T-helper 1 cell (primary cell): ENCODE measurements at places on chromosomes 16 and 17.

DNA sequence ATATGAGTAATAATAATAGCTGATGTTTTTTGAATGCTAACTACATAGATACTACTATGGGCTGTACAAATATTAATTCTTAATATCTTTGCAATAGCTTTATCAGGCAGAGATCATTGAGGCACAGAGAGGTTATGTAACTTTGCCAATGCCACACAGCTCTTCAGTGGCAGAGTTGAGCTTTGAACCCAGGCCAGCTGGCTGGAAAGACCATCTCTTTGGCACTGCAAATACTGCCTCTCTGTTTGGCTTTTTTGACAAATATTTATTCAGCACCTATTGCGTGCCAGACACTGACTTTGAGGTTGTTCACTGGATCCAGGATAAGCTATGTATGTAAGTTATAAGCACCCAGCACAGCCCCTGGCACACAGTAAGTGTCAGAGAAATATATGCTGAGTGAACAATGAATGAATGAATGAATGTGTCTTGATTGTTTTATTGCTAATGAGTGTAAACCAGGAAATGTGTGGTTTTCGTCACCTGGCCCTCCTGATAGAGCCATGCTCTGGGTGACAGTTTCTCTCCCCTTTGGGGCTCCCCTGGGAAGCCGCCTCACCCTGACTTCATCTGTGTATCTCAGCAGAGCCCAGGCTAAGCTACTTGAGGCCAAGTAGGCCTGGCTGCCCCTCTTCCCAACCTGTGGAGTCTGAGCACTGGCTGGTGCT, 2.5 kb downstream of the AQP8 start:
- DNase-seq = no peak

DNA sequence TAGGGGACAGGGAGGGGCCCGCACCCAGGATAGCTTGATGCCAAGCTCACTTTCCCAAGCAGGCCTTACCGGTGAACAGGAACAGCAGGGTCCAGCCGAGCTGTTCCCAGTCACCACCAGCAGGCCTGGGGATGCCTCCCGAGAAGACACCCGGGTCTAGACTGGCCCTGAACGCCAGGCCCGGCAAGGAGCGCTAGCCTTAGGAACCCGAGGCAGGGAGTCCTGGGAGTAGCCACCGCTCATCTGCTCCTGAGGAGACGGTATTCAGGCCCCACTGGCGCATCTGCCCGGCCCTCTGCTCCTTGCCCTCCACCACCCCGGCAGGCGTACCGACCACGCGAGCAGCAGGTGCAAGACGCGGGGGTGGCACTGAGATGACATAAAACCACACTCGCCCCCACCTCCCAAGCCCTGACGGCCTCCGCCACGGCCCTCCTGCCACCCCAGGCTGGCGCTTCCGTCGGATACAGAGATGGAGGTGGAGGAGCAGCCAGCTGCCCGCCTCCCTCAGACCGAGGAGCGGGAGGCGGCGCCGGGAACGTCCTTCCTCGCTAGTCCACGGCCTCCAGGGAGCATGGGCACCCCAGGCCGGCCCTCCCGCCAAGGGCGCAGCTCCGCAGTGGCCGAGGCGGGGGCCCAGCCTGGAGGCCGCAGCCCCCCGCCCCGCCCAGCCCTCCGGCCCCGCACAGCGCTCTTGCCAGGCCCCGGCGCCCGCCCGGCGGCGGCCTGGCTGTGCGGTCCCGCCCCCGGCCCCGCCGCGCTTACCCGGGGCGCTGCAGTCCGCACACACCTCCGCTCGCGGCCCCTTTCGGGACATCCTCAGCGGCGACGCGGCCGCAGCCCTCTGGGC, 661 bp downstream of the GIT1 start:
- DNase-seq = no peak

DNA sequence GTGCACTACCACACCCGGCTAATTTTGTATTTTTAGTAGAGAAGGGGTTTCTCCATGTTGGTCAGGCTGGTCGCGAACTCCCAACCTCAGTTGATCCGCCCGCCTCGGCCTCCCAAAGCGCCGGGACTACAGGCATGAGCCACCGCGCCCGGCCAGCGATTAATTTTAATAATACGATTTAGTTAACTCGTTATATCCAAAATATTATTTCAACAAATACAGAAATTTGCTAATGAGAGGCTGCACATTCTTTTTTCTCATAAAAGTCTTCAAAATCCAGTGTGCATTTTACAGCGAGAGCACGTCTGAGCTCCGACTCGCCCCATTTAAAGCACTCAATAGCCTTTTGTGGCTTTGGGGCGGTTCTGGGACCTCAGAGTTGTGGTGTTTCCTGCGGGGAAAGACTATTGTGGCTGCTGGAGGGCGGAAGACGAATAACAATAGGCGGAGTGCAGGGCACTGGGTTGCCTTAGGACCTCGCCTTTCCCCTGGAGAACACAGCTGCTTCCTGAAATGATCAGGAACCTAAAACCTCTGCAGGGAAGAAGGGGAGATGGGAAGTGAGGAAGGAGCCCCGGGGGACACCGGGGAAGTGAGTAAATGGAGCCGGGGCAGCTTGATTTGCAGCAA, 2.9 kb upstream of the ZSCAN10 start:
- peak; percentile 47 for DNase-seq

DNA sequence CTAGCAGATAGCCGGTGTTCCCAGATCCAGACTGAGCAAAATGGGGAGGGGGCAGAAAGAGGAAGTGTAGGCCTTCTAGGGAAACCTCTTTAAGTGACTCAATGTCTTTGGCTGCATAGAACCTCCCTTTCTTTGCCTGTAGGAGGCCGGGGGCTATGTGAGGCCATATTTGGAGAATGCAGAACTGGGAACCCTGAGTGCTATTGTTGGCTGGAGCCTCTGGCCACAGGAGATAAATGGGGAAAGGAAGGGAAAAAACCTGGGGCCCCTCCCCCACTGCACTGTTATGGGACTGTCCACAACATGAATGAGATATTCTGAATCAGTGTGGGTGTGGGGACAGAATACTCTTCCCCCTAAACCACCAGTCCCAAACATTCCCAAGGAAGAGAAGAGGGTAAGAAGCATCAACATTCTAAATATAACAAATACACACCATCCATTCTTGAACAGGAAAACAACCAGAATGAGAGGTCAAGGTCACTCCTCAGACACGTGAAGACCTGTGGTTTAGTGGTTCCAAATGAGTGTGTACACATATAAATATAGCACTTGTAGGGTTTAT, 2.4 kb downstream of the VPS25 start:
- DNase-seq = no peak

- DNase-seq = no peak
These were observed 18.5 kb upstream of the NTN1 start for GRCh38 chr17:9002606-9003354.

DNA sequence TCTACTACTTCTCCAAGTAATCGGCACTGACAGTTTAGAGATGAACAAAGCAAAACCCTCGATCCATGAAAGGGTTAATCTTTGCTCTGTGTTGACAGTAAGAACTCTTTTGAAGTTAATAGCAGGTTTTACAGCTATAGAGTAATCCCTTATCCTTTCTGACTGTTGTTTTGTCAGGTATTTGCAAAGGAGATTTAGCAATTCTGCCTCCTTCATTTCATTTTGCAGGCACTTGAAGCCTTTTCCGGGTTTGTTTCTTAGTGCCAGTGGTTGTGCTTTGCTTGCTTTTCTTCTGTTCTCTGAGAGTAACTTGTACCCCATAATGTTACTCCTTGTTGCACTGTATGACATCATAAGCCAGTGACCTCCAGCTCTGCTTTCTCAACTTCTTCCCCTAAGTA, 64.5 kb downstream of the TANGO6 start:
- no peak for DNase-seq

- no peak for DNase-seq
These were observed 61.0 kb upstream of the ELAC2 start for GRCh38 chr17:13078591-13079385.

DNA sequence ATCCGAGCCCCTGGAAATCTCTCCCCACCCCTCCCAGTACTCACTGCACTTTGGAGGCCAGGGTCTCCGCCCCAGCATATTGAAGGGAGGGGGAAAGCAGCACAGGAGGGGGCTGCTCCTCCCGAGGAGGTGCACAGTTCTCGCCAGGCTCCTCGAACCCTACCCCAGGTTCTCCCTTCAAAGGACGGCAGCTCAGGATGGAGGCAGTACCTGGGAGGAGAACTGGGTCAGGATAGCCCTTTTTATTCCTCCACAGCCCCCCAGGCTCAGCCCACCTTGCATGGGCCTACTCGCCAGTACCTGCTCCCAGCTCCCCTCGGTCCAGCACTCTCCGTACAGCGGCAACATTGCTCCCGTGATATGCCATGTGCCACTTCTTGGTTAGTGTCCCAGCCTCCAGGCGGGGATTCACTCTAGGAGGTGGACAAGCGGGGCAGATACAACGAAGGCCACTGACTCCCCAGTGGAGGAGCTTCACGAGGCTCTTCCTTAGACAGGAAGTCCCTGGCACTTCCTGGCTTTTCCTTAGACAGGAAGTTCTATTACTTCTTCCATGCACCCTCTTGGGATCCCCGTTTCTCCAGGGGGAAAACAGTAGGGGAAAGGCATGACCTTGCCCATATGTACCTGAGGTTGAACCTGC, 2.1 kb upstream of the GPS2 start:
- no peak for DNase-seq

- no peak for DNase-seq
These were observed 44.9 kb upstream of the DOC2B start for GRCh38 chr17:226108-227077.

DNA sequence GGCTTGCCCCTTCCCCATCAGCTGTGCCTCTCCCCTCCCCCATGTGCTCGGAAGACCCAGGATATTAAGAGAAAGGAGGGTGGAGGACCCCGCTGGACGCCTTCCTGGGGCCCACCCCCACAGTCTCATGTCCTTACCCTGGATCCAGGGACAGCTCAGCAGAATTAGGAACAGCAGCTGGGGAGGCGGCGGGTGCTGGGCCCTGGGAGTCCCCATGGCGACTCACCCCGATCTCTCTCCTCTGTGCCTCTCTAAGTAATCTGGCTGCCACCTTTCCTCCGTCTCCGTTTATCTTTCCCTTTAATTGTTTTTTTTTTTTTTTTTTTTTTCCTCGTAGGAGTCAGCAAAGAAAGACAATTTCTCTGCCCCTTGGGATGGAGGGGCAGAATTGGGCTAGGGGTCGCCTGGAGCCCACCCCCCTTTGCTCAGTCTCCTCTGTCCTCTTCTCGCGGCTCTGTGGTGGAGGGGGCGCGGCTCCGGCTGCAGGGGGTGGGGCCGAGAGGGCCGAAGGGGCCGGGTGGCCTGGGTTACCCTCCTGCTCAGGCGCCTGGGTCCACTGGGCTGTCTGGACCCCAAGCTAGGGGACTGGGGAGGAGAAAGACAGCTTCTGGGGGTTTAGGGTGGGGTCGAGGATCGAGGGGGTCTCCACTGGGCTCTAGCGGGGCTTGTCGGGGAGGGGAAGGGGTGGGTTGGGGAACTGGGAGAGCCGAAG, 390 bp downstream of the SEZ6L2 start:
- no peak for DNase-seq

- no peak for DNase-seq
These were observed 15.0 kb downstream of the PITPNC1 start for GRCh38 chr17:67392111-67392510.

DNA sequence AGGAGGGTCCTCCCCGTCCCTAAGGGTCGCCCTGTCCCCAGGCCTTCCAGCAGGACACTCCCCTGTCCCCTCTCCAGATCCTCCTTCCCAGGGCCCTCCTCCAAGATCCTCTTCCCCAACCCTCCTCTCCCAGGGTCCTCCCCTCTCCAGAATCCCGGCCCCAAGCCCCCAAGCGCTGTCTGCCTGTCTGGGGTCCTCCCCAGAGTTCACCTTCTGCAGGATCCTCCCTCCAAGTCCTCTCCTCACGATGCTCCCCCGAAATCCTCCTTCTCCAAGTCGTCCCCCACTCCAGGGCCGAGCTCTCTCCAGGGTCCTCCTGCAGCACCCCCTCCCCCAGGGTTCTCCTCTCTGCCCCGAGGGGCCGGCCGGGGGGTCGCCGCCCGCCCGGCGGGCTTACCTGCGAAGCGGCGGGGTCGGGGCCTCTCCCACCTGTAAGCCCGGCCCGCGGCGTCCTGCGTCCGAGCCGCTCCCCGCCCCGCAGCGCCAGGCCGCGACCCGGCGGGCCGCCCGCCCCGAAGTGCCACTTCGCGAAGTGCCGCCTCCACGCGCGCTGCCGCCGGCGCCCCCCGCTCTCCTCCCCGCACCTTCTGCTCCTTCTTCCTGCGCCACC, 678 bp upstream of the BAIAP2 start:
- no peak for DNase-seq

GRCh38 chr16:68991075-68991474, 114.4 kb upstream of the HAS3 start:
- DNase-seq = no peak

- no peak for DNase-seq
These were observed 37.1 kb upstream of the MGAT5B start for GRCh38 chr17:76830987-76831715.
